Esophagus mucosa (tissue), 1 donor: ENCODE measurements at places on chromosomes 5 and 9. TPM values are rescaled to one million over a fixed set of nuclear protein-coding genes. Genes with fewer than 3 reads are reported as not detected.

DNA sequence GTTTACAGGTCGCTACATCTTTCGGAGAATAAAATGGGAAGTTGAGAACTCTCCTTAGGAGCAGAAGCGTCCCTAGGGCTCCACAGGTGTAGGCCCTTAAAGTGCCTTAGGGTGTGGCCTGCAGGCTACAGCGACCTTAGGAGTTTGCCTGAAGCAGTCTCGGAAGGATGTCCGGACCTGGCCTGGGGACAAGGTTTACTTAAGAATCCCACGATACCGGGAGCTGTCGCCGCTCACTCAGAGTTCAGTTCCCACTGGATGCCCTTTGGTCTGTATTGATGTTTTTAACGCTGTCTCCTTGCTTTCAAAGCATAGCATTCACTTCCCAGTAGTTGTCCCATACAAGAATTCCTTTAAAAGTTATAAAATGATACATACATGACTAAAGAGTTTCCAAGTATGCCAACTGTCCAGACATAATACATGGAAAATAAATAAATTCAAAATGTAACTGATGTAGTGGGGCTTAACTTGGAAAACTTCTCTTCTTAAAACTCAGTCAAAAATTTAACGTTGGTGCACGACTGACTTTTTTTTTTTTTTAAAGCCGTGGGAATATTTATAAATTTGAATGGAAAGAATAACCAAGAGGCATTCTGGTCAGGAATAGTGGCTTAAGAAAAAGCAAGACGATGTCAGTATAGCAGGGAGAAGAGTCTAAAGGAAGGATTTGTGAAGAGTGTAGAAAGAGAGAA is 848 bp downstream of the RAD50 start:
- peak; percentile 64 for ATAC-seq

DNA sequence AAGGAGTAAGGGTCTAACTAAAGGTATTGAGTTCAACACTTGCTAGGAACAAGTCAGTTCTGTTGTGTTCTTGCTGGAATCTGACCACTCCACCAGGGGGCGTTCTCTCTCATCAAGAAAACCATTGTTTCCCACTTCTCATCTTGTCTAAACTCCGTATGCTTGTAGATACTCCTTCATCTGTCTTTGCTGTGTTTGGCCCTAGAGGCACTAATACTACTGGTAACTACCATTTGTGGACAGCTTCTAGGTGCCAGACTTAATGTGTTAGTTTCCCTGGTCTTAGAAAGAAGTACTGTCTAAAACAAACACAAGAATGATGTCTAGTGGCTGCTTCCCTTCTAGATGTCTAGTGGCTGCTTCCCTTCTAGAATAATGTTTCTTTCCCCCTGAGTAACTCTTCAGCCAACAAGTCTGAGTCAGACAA is 18.7 kb upstream of the PTPDC1 start:
- peak; percentile 77 for ATAC-seq

GRCh38 chr5:119332208-119332607 is 23.6 kb upstream of the TNFAIP8 start:
- no peak for ATAC-seq

GRCh38 chr9:20403346-20403745 is 219.0 kb downstream of the MLLT3 start:
- no peak for ATAC-seq

- ATAC-seq = no peak
Measured at GRCh38 chr5:92907938-92908606, 672.9 kb downstream of the NR2F1-AS1 start.

DNA sequence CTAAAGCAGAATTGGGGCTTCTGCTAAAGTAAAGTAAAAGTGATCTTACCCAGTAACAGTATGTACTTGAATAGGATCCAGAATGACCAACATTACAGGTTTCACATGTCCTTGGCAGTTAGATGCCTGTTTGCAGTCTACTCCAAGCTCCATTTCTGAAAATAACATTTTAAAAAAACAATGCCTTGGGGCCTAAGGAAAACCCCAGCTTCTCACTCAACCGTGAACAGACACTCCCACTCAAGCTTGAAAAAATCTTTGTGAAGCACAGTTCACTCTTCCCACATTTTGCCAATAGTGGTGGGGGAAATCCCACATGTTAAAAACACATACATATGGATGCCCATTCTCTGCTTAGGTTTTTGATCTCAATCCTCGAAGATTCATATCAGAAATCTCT is 304.1 kb downstream of the ARRDC3 start:
- ATAC-seq = no peak

- no peak for ATAC-seq
Measured at GRCh38 chr9:99485459-99485858, 263.4 kb downstream of the SEC61B start.

DNA sequence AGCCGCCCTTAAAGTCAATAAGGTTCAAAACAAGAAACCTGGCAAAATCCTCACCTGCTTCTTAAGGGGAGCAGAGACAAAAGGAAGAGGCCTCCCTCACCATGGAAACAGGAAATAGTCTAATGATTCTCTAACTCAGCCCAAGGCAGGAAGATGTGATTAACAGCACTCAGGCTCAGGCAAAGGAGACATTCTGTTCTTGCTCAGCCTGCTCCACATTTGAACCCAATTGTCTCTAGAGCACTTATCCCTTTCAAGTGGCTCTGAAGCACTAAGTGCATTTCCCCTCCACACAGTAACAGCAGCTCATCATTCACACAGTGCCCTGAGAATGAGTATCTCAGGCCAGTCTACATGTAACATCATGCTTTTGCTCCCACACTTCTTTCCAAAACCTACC is 72.3 kb downstream of the NIPSNAP3B start:
- no peak for ATAC-seq

- ATAC-seq = peak; percentile 100
Measured at GRCh38 chr5:96629774-96630173, 32.4 kb upstream of the CAST start.

DNA sequence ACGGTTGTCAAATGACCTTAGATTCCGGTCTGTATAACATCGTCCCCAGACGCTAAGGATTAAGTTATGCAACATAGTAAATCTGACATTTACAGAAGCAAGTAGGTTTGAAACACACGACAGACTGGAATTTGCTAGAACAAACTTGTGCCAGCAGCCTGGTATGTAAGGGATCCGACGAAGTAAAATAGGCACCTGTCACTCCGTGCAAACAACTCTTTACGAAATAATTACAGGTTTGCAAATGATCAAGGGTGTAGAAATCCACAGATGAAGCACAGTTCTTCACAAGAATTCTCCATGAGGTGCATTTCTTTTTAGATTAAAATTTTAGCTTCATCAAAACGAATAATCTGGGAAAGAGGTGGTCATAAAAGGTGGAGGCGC is 508 bp downstream of the MOCS2 start:
- ATAC-seq = peak; percentile 42

DNA sequence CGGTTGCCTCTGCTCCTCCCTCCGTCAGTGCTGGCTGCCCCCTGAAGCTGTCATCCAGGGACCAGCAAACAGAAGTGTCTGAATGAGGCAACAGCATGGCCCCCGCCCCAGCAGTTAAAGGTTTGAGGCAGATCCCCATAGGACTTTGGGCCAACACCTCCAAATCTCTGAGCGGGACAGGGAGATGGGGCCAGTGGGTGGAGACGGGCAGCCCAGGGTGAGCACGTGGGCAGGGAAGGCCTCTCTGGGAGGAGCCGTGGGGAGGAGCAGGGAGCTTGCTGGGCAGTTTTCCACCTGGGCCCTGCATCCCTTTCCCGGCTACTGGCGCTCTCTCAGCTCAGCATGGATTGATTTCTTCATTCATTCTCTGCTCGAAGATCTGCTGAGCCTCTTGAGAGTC is 39.1 kb upstream of the NOTCH1 start:
- ATAC-seq = peak; percentile 34

DNA sequence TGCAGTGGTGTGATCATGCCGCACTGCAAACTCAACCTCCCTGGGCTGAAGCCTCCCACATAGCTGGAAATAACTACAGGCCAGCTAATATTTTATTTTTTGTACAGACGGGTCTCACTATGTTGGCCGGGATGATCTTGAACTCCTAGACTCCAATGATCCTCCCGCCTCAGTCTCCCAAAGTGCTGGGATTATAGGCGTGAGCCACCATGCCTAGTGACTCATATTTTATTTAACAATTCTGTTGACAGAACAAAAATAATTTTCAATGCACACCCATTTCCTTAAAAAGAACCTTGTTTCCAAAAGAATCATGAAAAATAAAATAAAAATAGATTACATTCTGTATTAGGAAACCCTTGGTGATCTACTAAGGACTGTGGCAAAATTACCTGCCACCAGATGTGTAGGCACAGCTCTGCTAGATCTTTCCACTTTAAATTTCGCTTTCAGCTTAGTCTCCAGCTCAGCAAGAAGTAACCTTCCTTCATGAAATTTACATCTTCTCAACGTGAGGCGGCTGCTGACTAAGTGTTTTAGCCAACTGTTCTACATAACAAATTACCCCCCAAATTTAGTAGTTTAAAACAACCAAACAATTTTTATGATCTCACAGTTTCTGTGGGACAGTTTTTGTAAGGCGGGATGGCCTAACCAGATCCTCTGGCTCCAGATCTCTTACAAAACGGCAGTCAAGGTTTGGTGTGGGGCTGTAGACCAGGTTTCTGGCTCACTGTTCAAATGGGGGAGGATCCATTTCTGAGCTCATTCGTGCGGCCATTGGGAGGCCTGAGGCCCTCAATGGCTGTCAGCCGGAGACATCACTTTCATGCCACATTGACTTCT is 32.6 kb upstream of the GOLPH3 start:
- no peak for ATAC-seq

DNA sequence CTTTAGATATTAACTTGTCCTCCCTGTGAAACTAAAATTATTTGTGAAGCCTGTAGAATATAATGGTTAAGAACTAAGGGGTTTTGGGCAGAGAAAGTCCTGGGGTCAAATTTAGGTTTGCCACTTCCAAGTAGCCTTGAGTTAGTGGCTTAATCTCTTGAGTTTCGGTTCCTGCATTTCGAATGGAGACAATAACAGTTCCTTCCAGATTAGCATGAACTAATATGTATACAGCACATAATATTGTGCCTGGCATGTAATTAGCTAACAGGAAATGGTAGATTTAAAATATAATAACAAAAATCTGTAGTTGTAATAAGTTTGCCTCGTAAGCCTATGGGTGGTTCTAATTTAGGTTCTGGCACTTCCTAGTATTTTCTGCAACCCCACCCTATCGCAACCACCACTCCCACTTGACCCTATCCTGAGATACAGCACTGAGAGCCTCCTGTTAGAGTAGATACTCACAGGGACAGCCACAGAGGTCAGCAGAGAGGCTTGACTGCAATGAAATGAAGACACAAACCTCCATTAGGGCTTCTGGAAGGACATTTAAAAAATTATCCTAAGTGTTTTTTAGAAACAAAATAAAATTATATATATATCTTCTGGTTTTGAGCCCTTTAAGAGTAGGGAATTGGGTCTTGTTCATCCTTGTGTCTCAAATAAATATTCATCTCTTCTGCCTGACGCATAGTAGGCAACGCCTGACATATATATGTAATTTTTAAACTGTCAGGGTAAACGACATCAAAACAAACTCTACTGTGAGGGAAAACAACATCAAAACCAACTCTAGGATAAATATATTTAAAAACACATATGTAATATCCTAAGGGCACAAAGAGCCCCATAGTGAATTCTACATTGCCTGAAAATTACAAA is 8.5 kb downstream of the SPINK9 start:
- peak; percentile 67 for ATAC-seq

DNA sequence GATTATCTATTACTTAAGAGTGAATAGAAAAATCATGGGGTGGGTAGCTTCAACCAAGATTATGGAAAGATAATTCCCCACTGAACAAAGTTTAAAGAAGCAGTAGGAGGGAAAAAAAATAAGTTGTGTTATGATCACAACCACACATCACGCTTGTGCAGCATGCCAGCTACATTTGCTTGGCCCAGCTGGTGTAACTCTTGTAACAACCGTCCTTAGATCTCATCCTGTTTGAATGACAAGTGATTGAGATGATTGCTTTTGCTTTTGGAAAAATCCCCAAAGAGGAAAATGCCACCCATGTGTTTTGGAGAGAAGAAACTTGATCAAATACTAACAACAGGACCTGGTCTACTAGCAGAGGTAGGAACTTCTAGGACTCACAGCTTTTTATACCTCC is 107.6 kb upstream of the KIF2A start:
- ATAC-seq = no peak

DNA sequence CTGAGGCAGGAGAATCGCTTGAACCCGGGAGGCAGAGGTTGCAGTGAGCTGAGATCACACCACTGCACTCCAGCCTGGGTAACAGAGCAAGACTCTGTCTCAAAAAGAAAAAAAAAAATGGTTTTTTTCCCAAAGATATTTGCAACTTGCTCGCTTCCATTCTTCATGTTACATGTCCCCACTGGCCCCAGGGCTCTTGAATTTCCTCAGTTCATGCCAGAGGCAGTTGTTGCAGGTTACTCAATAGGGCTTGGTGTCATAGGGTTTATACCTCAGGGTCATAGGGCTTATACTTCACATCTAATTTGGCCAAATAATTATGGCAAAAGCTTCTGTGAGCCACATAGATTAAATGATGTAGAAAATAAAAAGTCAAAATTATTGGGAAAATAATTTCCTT is 44.1 kb upstream of the KCNV2 start:
- no peak for ATAC-seq

- peak; percentile 8 for ATAC-seq
Measured at GRCh38 chr9:92722386-92723298, 42.0 kb downstream of the BICD2 start.

GRCh38 chr5:63050916-63051315 is 472.3 kb downstream of the LRRC70 start:
- ATAC-seq = no peak

- no peak for ATAC-seq
Measured at GRCh38 chr5:154949781-154950180, 8.9 kb downstream of the MRPL22 start.

DNA sequence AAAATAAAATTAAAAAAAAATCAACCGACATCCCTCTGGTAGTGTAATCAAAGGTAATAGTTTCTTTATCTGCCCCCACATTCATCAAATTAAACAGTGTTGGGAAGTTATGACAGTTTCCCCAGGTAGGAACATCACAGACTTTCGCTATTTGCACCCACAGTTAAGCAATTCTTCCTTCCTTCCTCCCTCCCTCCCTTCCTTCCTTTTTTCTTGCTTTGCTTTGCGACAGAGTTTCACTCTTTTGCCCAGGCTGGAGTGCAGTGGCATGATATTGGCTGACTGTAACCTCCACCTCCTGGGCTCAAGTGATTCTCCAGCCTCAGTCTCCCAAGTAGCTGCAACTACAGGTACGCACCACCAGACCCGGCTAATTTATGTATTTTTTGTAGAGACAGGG is 10.8 kb upstream of the BICD2 start:
- no peak for ATAC-seq

The LCP2 gene
- total RNA-seq = 3.0 TPM

The MYOT gene
- not detected for total RNA-seq

The SIGMAR1 gene
- total RNA-seq = 56.3 TPM

The MEIKIN gene
- total RNA-seq = not detected

The HSPA4 gene
- total RNA-seq = 107 TPM

The FOXD4 gene
- total RNA-seq = 0.28 TPM

The ANP32B gene
- total RNA-seq = 102 TPM

The ARHGEF37 gene
- 23.6 TPM for total RNA-seq

The GBGT1 gene
- total RNA-seq = 2.0 TPM

The PCYOX1L gene
- total RNA-seq = 6.5 TPM

The FLT4 gene
- total RNA-seq = 1.9 TPM

The GPX8 gene
- total RNA-seq = 6.3 TPM

The PLAA gene
- 21.6 TPM for total RNA-seq
